T-helper 22 cell (primary cell): ENCODE measurements at places on chromosomes 7 and 10.

GRCh38 chr10:115866691-115867090 lies 406.3 kb downstream of the GFRA1 start:
- no peak for DNase-seq

DNA sequence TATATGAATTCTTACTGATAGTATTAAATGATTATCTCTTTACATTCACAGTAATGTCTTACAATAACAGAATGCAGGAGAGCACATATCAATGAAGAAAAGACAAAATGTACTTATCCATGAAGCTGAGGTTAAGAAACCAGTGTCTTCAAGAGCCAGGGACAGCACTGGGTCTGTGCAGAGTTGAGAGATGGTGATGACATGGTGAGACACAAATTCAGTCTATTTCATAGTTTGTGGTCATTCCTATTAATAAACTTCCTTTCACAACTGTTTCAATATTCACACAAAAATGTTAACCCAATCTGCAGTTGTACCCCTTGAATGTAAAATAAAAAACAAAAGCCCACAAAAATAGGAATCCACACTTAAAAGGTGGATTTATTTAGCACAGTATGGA lies 5.3 kb upstream of the MAGI2 start:
- DNase-seq, result no peak

DNA sequence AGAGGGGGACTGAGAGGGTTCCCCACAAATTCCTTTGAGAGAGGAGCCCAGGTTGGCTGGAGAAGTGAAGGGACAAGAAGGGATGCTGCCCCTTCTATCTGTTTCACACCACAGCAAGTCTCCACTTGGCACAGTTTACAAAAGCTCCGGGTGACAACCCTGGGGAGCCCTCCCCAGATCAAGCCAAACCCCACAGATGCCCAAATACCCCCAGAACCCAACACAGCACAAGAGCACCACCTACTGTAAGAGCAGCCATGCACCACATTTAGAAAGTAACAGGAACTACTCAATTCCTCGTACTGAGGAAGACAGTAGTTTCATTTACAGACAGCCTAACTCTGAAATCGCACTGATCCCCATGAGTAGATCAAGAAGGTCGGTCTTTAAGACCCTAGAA lies 67.8 kb upstream of the ATP6V0A4 start:
- no peak for DNase-seq

DNA sequence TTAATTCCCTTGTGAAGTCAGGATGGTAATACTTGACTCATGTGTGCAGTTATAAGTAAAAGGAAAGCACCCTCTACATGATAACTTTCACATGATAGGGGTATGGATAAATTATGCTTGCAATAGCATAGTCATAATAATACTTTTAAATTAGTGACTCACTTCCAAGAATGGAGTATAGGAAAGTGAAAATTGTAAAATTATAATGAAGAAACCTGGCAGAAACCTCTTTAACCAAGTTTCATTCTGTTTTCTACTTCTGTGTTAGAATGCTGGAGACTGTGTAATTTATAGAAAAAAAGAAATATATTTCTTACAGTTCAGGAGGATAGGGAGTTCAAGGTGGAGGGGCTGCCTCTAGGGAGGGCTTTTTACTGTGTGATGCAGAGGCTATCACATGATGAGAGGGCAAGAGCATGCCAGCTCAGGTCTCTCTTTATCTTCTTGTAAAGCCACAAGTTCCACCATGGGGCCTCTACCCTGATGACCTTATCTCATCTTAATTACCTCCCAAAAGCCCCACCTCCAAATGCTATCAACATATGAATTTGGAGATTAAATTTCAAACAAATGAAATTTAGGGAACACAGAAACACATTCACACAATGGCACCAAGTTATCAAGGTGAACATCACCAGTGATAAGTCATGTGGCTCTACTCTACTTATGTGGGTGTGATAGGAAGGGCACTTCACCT lies 43.2 kb downstream of the HDAC9 start:
- DNase-seq, result no peak

DNA sequence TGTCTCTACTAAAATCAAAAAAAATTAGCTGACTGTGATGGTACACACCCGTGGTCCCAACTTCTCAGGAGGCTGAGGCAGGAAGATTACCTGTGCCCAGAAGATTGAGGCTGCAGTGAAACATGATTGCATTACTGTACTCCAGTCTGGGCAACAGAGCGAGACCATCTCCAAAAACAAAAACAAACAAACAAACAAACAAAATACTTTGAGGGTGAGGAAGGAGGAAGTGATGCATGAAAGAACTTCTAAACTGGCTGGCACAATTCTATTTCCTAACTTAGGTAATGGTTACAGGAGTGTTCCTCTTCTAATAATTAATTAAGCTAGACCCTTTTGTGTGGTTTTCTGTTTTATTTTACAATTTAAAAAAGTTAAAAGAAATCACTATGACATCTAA lies 15.5 kb downstream of the WAPL start:
- no peak for DNase-seq

DNA sequence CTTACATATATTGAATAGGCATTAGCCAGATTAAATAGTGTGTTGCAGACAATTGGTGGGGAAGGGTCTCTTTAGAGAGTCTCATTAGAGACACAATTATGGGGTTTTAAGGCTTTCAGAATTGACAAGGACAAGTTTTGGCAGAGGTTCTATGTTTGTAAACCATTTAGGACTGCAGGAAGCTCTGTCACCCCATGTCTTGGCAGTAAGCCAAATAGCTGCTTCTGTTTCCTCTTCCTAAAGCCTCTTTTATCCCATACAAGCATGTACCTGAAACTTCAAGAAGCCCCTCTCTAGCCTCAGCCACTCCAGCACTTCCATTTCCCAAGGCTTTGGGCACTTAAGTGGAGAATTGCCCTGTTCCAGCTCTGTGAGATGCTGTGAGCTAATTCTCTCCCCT lies 21.8 kb upstream of the LRRC4 start:
- no peak for DNase-seq

DNA sequence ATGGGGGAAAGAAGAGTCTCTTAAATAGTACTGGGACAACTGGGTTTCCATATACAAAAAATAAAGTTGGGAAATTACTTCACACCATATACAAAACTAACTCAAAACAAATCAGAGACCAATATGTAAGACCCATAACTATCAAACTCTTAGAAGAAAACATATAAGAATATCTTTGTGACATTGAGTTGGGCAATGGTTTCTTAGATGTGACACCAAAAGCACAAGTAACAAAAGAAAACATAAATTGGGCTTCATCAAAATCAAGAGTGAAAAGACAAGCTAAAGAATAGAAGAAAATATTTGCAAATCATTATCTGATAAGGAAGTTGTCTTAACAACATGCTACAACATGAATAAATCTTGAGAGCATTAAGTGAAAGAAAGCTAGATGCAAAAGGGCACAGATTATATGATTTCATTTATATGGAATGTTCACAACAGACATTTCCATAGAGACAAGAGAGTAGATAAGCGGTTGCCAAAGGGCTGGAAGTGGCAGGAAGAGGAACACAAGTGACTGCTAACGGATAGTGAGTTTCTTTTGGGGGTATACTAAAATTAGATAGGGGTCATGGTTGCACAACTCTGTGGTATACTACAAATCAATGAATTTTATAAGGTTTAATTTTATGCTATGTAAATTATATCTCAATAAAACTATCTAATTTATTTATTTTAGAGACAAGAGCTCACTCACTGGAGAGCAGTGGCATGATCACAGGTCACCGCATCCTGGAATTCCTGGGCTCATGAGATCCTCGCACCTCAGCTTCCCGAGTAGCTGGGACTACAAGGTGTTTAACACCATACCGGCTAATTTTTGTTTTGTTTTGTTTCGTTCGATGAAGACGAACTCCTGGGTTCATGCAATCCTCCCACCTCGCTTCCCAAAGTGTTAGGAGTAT lies 35.4 kb downstream of the JMJD1C start:
- DNase-seq, result no peak

DNA sequence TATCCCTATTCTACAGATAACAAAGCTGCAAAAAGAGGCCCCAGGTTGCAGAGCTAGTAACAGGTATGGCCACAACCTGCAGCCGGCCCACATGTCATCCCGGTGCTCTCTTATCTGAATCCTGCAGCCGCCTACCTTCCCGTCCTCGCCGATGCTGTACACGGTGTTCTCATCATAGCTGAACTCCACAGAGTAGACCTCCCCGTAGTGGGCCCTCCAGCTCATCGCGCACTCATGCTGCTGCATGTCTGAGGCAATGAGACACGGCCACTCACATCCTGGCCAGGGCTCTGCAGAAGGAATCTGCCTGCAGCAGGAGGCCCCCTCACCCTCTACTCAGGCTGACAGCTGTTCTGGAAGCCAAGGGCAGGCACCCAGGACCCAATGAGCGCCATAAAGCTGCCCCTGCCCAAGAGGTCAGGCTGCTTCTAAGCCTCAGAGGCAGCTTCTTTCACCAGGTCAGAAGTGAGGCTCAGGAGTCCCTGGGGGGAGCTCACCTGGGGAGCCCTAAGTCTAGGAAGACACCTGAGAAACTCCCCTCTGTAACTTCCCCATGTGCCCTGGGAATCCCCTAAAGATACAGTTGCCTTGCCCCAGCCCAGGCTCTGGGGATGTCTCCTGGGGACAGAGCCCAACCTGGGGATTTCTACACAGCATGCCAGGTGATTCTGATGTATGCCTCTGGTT lies 17.9 kb upstream of the CYREN start:
- DNase-seq, result no peak

- DNase-seq, result no peak
These were observed 22.7 kb downstream of the CUL1 start for GRCh38 chr7:148721390-148721789.

- DNase-seq, result no peak
These were observed 36.9 kb downstream of the WASL start for GRCh38 chr7:123711832-123712293.
